ENCODE measurements at places on chromosomes 16 and 17. TPM values are rescaled to one million over a fixed set of nuclear protein-coding genes. Genes with fewer than 3 reads are reported as not detected.
A peak's percentile ranks its signal among the peaks of the same experiment; 100 is the strongest.

The MAP2K4 gene
- 49.0 TPM for total RNA-seq

The SLC47A2 gene
- not detected for total RNA-seq

The MMP28 gene
- total RNA-seq, result 0.41 TPM

The KRT25 gene
- not detected for total RNA-seq

GRCh38 chr17:39224778-39225307, 902 bp downstream of the STAC2 start:
- DNase-seq, result no peak
- peaks cover 29% of the 10 kb centered on the region for H3K27me3 ChIP-seq
- no peaks in the 10 kb centered on the region for H3K36me3 ChIP-seq
- H3K27ac ChIP-seq, result no peak overlapping the region
- peak overlapping the region; percentile 42 for H3K4me3 ChIP-seq

DNA sequence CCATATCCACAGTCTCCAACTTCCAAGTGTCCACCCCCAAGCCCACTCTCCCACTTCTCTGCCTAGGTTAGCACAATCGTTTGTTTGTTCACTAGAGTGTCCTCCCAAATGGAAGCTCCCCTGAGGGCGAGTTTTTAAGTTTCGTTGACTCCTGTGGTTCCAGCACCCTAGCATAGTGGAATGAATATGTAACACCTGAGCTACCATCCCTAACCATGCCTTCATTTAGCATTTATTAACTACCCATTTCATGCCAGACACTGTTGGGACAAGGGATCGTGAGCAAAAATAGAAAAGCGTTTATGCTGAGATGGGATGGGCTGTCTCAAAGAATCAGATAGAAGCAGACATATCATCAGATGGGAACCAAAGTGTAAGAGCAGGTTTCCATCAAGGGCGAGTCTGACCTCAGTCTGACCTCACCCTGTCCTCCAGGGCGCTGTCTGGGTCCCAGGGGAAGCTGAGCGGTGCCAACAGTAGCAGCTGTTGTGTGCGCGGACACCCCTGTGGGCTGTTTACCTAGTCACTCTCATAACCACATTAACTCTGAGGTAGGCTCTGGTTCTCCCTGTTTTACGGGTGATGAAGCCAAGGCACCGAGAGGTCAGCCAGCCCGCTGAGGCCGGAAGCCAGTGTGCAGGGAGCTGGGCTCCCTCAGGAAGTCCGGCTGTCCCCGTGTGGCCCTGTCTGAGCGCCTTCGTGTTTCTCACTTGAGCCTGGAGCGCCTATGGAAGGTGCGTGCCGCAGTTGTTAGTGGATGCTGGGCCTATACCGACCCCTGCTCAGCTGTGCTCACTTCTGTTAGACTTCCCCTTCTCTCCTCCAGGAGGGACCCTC, 6.2 kb downstream of the CNP start:
- H3K4me1 ChIP-seq, result peaks cover 23% of the 10 kb centered on the region
- H3K27ac ChIP-seq, result peak overlapping the region; percentile 0
- no peaks in the 10 kb centered on the region for H3K27me3 ChIP-seq
- H3K4me3 ChIP-seq, result no peak overlapping the region
- H3K36me3 ChIP-seq, result peaks cover 31% of the 10 kb centered on the region
- DNase-seq, result no peak

- peak; percentile 79 for DNase-seq
- H3K36me3 ChIP-seq, result peaks cover 26% of the 10 kb centered on the region
- H3K4me3 ChIP-seq, result no peak overlapping the region
- H3K27ac ChIP-seq, result no peak overlapping the region
- H3K27me3 ChIP-seq, result no peaks in the 10 kb centered on the region
- peaks cover 20% of the 10 kb centered on the region for H3K4me1 ChIP-seq
Observed at GRCh38 chr17:78421534-78422266, 43.3 kb downstream of the PGS1 start.

All from activated CD8-positive, alpha-beta T cell treated with anti-CD3 and anti-CD28 coated beads for 36 hours (primary cell).